Activated CD4-positive, CD25-positive, alpha-beta regulatory T cell treated with anti-CD3 and anti-CD28 coated beads, Interleukin-2, amount 50 U/mL, for 16 hours (primary cell): ENCODE measurements at places on chromosomes 4 and X.

DNA sequence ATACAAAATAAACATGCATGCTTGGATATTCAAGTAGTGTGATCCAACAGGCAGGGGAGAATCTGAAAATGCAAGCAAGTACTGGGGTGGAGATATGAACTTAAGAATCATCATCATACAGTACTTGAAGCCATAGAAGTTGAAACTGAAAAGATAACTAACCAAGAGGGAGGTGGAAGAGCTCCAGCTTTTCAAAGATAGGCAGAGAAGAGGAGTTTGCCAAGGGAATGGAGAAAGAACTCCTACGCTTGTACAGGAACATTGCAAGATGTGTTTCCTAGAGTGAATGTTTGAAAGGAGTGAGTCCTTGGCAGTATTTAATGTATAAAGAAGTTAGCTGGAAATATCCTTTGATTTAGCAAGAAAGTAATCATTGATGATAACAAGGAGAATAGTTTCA lies 106.2 kb upstream of the FRMPD4 start:
- no peak for DNase-seq

- no peak for DNase-seq
These were observed 793.6 kb downstream of the STPG2 start for GRCh38 chr4:97349468-97350186.

DNA sequence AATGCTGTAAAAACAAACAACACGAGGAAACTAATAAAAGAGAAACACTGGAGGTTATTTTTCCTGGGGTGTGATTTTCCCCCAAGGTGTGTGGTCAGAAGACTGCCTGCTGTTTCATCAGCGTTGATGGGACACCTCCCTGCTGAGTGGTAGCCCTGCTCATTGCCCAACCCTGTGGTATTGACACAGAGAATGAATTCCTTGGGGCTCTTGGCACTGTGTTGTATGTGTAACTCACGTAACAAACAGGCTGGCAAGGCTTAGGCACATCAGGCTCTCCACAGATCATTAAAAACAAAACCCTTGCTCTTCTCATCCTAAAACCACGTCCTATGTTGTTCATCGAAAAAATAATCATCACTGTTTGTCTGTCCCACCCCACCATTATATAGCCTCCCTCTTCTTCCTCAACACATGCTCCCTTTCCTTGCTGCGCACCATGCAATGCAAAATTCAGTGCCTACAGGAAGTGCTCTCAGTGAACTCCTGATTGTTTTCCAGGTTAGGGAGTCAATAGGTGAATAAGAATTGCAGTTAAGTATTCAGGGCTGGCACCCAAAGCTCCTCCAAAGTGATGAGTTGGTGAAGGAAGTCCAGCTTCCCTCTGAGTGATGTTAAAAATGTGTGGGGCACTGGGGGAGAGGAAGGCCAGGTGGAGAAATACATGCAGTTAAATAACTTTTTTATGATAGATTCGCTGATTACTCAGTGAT lies 11.4 kb upstream of the PUDP start:
- no peak for DNase-seq

DNA sequence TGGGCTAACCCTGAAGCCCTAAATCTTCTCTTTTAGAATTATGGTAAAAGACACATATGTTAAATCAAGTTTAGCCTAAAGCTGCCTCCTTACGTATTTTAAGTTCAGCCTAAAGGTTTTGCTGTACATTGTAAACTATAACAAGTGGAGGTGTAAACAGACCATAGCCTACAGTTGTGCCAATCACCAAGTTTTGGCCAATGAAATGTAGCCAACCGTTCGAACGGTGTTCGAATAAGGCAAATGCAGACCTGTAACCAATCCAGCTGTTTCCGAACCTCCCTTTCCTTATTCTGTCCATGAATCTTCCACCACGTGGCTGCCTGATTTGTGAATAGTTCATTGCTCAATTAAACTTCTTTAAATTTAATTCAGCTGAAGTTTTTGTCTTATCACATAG lies 52.1 kb upstream of the TBC1D9 start:
- no peak for DNase-seq

- DNase-seq, result no peak
These were observed 118.5 kb downstream of the BTC start for GRCh38 chr4:74675673-74676279.
